Thyroid gland (tissue), 4 donors: ENCODE measurements at places on chromosomes 1 and 21.

- DNase-seq: no peak
Observed at GRCh38 chr1:169263059-169263458, 104.5 kb downstream of the NME7 start.

GRCh38 chr1:160999376-160999775, 21.6 kb downstream of the F11R start:
- no peak for DNase-seq

DNA sequence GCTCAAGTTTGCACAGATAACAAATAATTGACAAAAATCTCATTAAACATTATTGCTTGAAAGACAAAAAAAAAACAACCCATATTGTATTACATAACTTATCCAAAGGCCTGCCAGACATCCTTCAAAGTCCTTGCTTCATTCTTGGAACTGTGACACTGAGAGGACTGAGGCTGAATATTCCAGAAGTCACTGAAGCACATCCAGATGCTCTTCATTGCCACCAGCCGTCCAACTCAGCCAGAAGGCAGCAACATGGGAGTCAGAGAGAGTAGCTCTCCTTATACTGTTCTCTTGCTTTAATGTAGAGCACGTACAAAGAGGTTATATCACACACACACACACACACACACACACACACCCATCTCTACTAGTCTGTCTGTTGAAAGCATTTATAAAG, 755.0 kb downstream of the LTN1 start:
- peak; percentile 14 for DNase-seq

- no peak for DNase-seq
Observed at GRCh38 chr1:160534823-160535605, 12.0 kb upstream of the SLAMF6 start.

DNA sequence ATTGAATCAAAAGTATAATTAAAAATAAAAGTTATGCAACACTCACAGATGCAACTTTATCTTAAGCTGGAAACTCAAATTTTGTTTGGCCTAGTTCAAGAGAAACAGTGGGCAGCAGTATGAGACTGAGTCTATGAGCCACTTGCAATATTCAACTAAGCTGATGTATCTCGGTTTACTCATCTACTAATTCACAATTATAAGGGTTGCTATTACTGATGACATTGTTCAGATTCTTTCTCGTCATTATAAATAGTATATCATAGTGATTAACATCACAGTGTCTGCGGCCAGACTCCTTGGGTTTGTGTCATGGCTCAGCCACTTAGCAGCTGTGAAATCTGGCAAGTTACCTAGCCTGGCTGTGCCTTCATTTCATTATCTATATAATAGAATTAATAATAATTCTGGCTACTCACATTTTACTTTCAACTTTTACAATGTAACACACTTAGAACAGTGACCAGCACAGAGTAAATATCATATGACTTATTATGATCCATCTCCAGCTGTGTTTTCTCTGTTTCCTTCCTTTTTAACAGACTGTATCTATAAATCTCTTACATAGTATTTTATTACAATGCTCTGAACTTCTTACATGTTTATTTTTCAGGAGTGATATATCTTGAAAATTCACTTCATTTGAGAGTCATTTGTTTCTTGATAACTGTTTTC, 194.3 kb upstream of the RGS18 start:
- DNase-seq: no peak

DNA sequence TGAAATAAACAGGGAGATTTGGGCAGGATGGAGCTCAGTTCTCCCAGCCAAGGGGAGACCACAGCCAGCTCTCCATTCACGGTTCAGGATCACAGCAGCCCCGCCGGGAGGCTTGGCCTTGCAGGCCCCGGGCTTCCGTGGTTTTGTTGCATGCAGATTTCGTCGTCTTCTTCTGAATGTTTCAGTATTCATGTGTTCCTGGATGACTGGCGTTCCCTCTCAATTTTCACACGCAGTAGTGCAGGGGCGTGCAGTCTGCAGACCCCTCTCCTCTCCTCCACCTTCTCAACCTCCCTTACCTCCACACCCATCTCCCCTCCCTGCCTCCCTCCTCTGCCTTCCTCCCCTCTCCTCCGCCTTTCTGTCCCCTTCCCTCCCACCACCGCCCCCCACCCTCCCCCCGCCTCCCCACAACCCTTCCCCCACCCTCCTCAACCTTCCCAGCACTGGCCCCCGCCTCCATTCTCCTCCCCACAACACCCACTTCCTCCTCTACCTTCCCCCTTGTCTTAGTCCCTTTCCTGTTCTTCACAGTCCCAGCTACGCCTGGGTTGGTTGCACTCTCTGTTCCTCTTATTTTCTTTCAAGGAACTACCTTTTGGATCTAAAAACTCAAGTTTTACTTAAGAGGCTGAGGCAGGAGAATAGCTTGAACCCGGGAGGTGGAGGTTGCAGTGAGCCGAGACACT, 8.4 kb upstream of the SLC19A1 start:
- no peak for DNase-seq

GRCh38 chr1:36187800-36188593, 32.0 kb downstream of the MAP7D1 start:
- peak; percentile 94 for DNase-seq

- no peak for DNase-seq
Observed at GRCh38 chr1:236288620-236288976, 6.8 kb upstream of the ERO1B start.

DNA sequence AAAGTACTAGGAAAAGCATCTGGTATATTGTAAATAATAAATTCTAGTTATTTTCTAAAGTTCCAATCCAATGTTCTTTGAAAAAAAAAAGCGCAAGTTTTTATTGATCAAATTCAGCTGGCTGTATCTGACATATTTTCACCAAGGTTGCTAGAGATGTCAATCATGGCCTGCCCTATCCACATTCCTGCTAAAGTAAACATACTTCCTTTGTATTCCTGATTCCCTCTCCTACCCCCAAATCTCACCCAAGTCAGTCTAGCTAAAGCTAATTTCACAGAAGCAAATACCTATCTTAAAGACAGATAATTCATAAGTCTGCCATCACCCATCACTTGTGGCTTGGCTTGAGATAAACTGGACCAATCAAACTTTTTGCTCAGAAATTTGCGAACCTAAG, 21.3 kb downstream of the ANKRD13C start:
- DNase-seq: no peak

DNA sequence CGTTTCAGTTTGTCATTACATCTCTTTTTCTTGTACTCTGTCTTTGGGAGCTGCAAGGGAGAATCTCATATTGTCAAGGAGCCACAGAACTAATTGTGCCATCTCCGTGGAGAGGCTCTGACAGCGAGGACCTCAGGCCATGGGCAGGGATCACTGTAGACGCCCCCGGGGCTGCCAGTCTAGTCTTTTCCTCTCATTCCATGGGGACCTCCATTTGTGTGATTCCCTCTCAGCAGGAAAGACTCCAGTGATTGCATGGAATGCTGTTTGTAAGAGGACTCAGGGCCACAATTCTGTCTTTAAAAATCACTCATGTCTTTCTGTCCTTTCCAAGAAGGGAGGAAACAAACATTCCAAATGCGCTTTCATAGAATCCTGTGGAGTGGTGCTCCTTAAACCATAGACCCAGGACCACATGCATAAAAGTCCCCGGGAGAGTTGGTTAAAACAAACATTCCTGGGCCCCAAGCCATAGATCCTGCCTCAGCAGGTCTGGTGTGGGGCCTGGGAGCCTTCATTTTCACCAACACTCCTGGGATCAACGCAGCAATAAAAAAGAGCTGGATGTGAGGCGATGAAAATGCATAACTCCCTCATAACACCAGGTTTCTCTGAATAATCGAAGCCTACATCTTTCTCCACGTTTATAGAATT, 104.5 kb downstream of the ZP4 start:
- peak; percentile 87 for DNase-seq

DNA sequence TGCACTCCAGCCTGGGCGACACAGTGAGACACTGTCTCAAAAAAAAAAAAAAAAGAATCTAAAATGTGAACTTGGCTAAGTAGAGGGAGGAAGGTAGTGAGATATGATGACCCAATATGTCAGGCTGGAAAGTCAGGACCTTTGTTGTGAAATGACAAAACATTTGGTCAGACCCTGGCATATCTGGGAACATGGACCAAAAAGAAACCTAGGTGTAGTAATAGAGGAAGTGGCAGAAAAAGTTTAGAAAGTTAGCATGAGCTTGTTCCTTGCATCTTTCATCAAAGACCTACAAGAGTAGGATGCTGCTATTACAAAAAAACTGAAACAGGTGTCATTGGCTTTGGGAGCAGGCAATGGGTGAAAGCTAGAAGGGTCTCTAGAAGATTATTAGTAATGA, 7.3 kb upstream of the S100A3 start:
- DNase-seq: no peak

GRCh38 chr1:110436635-110437034, 14.3 kb upstream of the PROK1 start:
- DNase-seq: no peak

- DNase-seq: no peak
Observed at GRCh38 chr1:201264072-201264471, 19.2 kb upstream of the PKP1 start.

DNA sequence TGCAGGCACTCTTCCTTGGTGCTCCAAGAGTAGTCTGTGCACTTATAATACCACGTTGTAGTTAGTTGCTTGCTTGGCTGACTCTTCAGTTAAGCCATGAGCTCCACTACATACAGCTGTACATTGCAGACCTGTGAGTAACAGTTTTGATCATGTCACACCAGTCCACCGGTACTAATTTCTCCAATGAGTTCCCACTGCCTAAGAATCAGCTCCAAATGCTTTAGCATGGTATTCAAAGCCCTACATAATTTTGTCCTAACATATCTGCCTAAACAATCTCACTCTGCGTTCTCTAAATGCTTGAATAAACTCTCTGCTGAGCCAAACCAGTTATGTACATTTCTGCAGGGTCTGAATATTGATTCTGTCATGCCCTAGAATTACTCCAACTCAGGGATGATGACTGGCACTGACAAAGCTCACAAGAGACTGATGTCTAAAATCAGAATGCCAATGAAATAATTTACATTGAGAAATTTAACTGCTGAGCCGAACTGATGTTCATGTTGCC, 200.7 kb downstream of the LHX8 start:
- no peak for DNase-seq

GRCh38 chr1:212455401-212455800, 22.7 kb downstream of the NENF start:
- DNase-seq: no peak

- no peak for DNase-seq
Observed at GRCh38 chr21:42120101-42120902, 49.2 kb downstream of the UMODL1 start.

DNA sequence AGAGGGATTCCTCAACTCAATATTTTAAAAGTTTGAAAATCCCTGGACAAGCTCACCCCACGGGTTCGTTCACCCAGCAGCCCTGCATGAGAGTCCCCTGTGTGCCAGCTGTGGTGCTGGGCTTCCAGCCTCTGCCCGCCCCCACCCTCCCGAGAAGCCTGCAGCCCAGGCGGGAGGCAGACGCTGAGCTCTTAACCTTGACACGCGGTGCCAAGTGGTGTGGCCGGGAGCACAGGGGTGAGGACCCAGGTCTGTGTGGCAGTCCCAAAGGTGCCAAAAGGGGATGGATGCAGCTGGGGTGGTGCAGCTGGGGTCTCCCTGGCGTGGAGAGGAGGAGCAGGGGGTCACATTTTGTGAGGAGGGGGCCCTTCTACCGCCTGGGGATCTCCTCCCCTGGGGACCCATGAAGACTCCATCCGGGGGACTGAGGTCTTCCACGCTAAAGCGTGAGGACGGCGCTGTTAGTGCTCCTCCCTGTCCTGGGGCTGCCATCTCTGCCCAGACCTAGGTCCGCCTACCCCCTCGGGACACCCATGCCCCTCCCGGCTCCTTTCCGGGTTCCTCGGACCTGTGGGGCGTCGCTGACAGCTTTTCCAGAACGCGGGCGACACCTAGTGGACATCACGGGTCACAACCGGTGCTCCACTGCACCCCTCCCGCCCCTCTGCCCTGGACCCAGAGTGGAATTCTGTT, 12.9 kb downstream of the PLA2G2F start:
- peak; percentile 80 for DNase-seq

- no peak for DNase-seq
Observed at GRCh38 chr21:46662367-46662654, 26.8 kb downstream of the PRMT2 start.

GRCh38 chr1:112027696-112028095, 38.2 kb upstream of the KCND3 start:
- no peak for DNase-seq

- DNase-seq: no peak
Observed at GRCh38 chr1:54507033-54507870, 40.8 kb upstream of the ACOT11 start.

- DNase-seq: peak; percentile 93
Observed at GRCh38 chr1:31753707-31754349, 10.3 kb downstream of the ADGRB2 start.

- no peak for DNase-seq
Observed at GRCh38 chr1:1626207-1627141, 5.5 kb upstream of the MMP23B start.

DNA sequence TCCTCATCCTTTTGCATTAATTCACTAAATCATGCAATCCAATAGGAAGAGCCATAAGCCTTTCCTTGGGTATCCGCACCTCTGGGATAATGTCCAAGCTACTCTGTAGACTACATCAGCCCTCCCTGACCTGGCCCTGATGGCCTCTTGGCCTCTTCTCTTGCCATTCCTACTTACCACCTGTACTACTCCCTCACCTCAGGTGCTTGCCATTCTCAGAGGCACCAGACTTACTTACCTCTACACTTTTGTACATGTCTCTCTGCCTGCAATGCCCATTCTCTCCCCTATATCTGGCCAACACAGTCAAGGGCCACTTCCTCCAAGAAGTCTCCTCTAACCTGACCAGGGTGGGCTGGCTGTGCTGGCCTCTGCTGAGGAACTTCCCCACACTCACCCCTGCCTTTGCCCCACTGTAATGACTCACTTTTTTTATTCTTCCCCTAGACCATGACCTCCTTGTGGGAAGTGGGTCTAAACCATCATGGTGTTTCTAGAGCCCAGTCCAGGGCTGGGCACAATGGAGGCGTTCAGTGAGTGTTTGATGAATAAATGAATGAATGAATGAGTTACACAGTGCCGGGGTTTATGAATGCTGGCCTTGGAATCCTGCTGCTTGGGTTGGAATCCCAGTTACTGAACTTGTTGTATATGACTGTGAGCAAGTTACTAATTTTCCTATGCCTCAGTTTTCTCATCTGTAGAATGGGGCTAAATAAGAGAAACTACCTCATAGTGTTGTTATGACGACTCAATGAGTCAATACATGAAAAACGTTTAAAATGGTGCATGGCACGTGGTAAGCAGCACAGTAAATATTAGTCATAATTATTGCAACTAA, 179.8 kb downstream of the FOXD2 start:
- DNase-seq: no peak

DNA sequence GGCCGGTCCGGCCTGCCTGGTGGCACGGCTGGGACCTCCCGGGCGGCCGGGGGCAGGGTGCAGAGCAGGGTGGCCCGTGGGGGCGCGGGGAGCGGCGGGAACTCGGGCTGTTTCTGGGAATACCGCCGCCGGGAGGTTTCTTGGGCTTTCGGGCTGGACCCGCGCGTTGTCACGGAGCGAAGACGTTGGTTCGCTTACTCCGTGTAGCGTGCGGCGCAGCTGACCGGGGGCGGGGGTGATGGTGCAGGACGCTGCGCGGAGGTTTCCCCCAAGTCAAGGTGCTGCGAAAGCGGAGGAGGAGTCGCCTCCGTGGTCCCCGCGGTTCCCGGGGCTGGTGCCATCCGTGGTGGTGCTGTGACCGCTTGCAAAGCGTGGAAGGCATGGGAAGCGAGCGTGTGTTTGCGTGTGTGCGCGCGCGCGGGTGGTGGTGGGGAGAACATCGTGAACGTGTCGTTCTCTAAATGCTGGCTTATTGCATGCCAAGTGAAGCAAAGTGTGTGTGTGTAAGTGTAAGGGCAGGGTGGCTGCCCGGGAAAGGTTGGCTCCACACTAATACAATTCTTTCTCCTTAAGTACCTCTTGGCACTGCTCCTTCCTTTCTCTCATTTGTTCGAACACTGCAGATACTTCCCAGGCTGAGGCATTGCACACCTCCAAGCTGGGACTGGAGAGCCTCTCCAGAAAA, 1.1 kb downstream of the RYR2 start:
- DNase-seq: peak; percentile 72
